Activated T-helper 1 cell treated with Interleukin-2 at 50 U/mL for 16 hours (primary cell): ENCODE measurements at places on chromosomes 6 and 20.
A peak's percentile ranks its signal among the peaks of the same experiment; 100 is the strongest.

- no peak for DNase-seq
Observed at GRCh38 chr6:86331265-86331840, 606.0 kb upstream of the HTR1E start.

- no peak for DNase-seq
Observed at GRCh38 chr6:116847227-116847626, 18.3 kb upstream of the GPRC6A start.

DNA sequence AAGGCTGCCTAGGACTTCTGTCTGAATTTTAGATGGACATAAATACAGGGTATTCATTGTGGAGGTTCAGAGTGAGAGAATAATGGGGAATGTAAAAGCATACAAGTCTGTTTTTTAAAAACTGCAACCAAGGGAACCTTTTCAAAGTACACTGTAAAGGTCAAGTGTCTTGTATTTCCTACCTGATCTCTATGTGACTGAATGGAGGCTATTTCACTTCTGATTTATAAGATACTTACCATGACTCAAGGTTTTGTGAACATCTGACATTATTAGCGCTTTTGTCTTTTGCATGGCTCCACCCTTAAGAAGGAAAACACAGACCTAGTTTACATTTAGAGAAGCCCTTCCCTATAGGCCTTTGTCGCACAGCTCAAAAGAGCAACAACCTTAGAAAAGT lies 126.5 kb downstream of the ZFAND3 start:
- DNase-seq: no peak

DNA sequence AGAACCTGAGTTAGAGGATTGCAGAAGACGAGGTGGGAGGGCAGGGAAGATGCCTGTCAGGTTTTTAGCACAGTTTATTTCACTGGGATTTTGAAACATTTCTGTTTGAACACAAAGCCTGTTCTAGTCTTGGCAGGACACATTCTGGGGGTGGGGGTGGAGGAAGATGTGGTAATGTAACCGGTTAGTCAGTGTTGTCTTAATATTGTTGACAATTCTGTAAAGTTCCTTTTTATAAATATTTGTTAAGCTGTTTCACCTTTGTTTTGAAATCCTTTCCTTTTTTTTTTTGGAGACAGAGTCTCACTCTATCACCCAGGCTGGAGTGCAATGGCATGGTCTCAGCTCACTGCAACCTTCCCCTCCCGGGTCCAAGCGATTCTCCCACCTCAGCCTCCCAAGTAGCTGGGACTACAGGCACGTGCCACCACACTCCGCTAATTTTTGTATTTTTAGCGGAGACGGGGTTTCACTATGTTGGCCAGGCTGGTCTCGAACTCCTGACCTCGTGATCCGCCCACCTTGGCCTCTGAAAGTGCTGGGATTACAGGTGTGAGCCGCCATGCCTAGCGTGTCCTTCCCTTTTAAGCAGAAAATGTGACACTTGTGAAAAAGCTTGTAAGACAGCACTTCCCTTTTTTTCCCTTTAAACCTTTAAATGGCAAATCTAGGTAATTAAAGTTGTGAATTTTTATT lies 20.2 kb downstream of the SLC9A8 start:
- no peak for DNase-seq

GRCh38 chr6:111503660-111504059 lies 20.6 kb upstream of the REV3L start:
- DNase-seq: no peak

- no peak for DNase-seq
Observed at GRCh38 chr6:116568821-116569755, 2.2 kb upstream of the RWDD1 start.

- no peak for DNase-seq
Observed at GRCh38 chr6:131733376-131734016, 22.7 kb upstream of the CTAGE9 start.

GRCh38 chr20:53847139-53847836 lies 223.1 kb downstream of the BCAS1 start:
- DNase-seq: no peak

DNA sequence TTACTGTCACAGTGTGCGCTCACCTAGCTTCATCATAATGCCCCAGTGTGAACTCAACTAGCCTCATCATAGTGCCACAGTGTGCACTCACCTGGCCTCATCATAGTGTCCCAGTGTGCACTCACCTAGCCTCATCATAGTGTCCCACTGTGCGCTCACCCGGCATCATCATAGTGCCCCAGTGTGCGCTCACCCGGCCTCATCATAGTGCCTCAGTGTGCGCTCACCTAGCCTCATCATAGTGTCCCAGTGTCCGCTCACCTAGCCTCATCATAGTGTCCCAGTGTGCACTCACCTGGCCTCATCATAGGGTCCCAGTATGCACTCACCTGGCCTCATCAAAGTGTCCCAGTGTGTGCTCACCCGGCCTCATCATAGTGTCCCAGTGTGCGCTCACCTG lies 10.6 kb downstream of the TMEM242 start:
- DNase-seq: no peak

GRCh38 chr6:56524891-56525703 lies 117.6 kb downstream of the DST start:
- DNase-seq: no peak

DNA sequence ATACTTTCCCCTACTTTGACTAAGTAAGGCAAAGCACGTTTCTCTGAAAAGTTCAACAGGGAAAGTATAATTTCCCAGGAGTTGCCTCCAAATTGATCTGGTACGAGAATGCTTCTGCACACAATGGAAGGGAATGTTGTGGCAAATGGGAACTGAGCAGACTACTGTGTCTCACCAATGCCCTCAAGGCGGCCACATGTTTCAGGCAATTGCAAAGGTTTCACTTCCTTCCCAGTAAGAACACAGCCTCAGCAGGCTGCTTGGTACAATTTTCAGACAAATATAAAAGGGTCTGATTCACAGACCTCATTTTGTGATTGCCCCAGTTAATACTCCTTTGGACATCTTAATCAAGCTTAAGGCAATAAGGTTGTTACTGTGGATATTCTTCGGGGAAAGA lies 71.2 kb downstream of the KIAA0319 start:
- no peak for DNase-seq

DNA sequence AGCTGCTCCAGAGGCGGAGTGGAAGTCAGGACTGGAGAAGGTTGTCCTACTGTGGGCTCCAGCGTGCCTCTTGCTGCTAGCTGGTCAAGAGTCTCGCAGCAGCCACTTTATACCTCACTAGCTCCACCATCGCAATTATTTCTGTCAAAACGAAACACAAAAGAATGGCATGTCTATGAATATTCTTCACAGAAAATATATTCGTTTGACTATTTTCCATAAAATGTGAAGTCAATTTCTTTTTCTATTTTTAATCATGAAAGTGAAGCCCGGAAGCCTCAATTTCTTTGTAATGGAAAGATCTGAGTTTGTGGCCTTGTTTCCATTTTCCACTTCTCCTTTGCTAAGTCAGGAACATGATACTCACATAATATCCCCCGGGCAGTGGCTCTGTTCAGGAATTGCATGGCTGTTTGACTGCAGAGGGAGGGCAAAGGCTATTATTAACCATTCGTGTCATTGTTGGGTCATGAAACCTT lies 51.7 kb downstream of the DTD1 start:
- no peak for DNase-seq

DNA sequence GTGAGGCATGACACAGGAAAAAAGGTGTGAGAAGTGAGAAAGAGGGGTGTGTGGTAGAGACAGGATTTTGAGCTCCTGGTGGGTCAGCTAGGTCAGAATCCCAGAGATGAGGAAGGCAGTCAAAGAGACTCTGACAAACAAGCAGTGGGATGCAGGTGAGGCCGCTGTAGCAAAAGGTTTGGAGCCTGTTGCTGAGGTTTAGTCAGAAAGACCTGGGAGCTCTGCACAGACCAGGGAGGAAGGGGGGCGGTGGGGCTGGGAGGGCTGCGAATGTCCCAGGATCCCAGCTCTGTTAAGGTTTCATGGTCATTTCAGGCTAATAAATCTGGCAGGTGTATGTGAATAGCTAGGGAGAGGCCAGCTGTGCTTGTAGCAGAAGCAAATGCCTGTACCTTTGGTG lies 373.9 kb upstream of the SYNCRIP start:
- no peak for DNase-seq

- DNase-seq: no peak
Observed at GRCh38 chr20:4434681-4435080, 287.0 kb upstream of the PRND start.

- peak; percentile 23 for DNase-seq
Observed at GRCh38 chr6:25490018-25490801, 161.8 kb upstream of the SCGN start.

DNA sequence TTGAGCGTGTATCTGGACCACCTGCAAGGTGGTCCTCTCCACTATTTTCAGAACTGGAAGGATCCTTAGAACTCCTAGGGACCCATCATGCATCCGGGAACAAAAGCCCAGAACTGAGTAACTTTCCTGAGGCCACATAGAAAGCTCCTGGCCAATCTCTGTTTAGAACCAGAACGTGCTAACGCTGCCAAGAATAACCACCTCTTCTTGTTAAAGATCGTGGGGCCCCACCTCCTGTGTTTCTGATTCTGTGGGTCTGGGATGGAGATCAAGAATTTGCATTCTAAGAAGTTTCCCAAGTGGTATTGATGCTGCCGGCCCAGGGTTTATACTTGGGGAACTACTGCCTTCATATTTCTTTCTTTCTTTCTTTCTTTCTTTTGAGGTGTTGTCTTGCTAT lies 13.3 kb downstream of the CD40 start:
- no peak for DNase-seq

DNA sequence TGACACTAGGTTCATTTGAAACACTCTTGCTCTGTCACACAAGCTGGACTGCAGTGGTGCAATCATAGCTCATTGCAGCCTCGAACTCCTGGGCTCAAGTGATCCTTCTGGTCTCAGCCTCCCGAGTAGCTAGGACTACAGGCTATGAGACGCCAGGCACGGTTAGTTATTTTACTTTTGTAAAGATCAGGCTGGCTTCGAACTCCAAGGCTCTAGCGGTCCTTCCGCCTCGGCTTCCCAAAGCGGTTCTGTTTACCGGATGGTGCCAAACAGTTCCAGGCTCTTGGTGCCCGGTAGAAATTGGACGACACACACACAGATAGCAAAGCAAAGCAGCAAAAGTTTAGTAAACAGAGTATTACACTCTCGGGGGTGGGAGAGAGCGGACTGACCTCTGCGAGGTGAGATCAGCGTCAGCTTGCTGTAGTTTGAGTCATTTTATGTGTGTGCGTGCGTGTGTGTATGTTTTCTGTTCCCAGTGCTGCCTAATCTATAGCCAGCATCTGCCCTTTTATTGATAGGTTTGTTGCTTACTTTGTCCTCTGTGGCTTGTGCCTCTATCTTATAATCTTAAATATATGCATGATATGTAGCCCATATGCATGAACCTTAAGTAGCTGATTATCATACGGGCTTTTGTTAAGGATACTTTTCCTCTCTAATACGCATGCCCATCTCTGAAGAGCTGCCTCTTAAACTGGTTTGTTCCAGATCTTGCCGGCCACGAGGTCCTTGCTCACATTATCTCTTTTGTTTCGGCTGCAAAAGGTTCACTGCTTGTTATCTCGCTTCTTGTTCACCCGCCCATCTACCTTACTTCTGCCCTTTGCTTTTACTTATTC lies 75.2 kb downstream of the OR2B2 start:
- peak; percentile 30 for DNase-seq

DNA sequence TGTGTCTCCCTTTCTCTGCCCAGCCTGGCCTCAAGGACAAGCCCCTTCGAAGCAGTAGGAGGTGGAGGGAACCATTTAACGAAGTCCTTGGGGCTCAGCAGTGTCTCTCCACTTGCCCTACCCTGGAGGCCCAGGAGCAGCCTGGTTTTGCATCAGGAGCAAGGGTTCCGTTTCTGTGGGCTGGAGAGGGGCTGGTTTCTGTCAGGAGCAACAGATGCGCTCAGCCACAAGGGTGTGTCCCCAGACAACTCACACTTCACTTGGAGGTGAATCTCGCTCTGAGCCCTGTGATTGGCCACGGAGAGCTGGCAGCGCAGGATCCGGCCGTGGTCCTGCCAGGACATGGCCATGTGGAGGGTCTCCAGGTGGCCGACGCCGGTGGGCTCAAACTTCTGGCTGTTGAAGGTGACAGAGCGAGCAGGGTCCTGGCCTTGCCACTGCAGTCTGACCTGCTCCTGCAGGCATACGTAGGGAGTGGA lies 6.9 kb downstream of the SIGLEC1 start:
- DNase-seq: no peak

GRCh38 chr6:155495011-155495768 lies 39.6 kb upstream of the NOX3 start:
- no peak for DNase-seq

DNA sequence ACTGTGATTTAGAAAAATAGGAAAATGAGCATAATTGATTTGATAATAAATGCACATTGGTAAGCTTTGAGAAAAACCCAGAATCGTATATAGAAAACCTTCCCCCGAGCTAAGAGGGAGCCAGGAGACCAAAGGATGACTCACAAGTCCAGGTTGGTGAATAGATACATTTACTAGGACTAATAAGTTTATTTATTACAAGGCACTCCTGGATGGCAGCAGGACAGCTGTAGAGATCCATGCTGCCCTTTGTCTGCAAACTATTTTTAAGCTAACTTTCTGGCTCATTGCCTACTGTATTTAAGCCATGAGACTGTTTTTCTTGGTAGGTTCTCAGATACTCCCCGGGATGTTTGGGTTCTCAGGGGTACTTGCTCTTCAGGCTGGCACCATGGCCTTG lies 13.4 kb downstream of the CASP8AP2 start:
- DNase-seq: no peak

GRCh38 chr6:28269492-28269891 lies 2.5 kb downstream of the ZSCAN26 start:
- DNase-seq: no peak

GRCh38 chr6:129902681-129903080 lies 41.6 kb upstream of the TMEM244 start:
- no peak for DNase-seq

DNA sequence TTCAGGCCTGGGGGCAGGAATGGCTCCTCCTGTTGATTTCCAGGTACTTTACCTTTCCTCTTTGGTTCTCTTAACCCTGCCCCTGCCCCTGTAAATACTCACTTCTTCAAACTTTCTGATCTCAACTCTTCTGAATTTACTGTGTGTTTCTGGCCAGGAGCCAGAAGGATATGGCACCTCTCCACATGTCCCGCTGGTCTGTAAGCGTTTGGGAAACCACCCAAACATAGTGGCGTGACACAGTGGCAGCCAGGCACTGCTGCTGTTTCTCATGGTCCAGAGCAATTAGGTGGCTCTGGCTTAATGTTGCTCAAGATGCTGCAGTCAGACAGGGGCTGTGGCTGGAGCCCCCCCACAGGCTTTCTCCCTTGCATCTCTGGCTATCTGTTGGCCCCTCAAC lies 374.5 kb downstream of the RNGTT start:
- no peak for DNase-seq

DNA sequence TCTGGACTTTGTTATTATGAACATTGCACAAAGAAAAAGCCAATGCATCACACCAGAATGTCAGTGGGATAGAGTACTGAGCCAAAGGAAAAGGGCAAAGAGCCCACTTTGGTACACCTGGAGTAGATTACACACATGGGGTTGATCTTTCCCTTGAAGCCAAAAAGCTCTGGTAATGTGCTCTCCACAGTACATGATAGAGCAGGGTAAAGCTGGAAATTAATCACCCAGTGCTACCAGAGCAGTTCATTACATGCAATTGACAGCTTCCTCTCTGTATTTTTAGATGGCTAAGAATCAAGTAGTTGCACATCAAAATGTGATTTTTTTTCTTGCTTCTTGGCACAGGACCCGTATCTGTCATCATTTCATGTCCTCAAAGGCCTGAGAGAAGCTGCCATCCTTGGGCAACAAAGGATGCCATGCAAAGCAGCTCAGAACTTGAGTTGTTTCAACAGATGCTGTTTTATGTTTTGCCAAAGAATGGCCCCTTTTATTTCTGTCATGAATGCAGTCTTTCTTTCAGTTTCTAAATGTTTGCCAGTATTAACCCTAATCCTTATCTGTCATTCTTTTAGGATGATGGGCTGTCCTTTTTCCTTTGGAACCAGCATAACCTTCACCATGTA lies 88.1 kb downstream of the HDGFL1 start:
- no peak for DNase-seq

- DNase-seq: no peak
Observed at GRCh38 chr6:132498638-132499037, 14.3 kb downstream of the STX7 start.
